Fibroblast of skin of right quadriceps (primary cell): ENCODE measurements at places on chromosomes 12 and 14.

- no peak for DNase-seq
Observed at GRCh38 chr12:38155020-38155395, 161.6 kb upstream of the ALG10B start.

- DNase-seq, result peak; percentile 92
Observed at GRCh38 chr12:91920276-91920675, 225.4 kb downstream of the BTG1 start.

DNA sequence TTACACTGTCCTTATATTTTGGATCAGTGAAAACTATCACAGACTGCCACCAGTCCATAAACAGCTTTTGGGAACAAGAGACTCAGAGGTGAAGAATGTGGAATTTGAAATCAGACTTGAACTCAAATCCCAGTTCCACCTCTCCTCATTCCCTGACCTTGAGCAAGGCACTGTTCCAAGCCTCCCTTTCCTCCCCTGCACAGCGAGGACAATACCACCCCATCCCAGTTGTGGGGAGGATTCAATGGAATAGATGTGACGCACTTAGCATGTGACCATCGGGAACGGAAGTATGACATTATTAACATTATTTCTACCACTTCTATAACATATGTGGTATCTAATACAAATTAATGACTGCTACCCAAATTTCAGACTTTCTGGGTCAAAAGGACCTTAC, 63.5 kb downstream of the DPF3 start:
- DNase-seq, result no peak

DNA sequence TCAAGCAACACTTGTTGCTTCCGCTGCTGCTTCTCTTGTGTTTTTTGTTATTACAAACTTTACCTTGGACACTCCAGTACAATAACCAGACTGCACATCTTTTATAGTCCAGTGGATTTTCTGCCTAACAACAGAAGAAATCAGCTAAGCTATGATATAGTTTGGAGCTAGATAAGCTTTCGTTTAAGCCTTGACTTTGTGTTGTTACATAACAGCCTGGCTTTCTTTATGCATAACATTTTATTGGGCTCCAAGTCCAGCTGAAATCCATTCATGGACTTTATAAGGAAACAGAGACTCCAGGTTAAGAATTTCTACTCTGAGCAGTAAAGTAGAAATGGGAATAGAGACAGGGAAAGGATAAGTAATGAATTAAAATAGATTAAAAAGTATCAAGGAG, 3.5 kb upstream of the DCN start:
- no peak for DNase-seq

DNA sequence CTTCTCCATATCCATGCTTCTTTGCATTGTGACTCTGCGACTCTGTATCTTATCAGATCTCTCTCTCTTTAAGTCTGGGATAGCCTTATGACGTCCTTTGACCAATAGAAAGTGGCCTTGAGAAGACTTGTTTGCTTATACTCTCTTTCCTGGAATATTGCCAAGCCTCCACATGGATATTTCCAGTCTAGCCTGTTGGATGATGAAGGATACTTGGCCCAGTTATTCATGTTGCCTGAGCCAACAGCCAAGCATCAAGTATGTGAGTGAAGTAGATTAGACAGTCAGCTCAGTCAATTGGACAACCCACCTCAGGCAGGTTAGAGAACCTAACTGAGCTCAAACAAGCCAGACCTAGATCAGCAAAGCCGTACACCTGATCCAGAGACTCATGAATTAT, 864.2 kb upstream of the MGAT4C start:
- DNase-seq, result no peak

DNA sequence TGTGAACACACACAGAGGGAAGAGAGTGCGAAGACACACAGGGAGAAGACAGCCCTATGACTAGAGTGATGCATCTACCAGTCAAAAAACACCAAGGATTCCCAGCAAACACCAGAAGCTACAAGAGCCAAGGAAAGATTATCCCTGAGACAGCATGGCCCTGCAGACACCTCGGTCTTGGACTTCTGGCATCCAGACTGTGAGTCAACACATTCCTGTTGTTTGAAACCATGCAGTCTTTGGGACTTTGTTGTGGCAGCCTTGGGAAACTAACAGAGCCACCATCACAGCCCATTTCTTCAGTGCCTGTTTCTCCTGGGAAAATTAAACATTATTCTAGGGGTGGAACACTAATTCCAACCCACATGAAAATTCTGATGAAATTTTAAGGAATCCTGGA, 220.6 kb downstream of the GXYLT1 start:
- no peak for DNase-seq

DNA sequence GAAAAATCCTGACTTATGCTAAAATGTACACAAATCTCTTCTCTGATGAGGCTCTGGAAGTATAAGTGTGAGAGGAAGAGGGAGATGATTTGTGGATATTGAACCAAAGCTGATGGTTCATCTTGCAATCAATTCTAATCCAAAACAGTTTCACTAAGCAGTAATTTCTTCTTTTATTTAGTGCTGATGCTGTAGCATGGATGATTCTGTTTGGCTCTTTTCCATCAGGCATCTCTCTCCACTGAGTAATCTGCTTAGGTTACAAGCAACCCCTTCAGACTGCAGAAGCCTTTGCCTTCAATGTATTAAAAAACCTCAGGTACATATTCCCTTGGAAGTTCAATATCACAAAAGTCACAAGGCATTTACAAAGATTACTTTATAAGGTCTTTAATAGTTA, 159.1 kb upstream of the CCDC198 start:
- DNase-seq, result peak; percentile 19

DNA sequence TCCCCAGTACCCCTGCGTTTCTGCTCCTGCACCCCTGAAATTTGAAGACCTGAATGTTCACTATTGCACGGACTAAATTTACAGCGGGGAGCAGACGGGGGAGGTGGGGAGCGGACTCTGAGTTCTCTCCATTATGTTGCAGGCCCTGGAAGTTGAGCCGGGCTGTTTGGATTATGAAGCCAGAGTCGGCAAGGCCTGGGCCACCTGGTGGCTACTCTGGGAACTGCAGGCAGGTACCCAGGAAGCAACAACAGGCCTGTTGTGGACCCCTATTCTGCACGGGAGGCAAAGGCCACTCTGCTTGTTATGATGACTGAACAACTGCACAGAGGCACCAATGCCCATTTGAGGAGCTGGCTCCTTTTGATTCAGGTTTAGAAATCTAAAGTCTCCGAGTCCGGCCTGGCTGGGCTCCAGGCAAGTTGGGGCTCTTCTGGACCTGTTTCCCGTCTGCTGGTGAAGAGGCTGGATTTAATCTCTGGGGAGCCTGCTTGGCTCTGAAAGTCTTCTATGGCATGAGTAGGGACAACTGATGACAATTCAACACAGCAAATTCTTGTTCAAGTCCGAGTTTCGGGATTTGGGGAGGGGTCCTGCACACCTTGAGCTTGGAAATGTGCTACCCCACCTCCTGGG, 34.1 kb upstream of the FAM181A start:
- peak; percentile 48 for DNase-seq

- DNase-seq, result no peak
Observed at GRCh38 chr14:105261781-105262180, 13.4 kb downstream of the BTBD6 start.

DNA sequence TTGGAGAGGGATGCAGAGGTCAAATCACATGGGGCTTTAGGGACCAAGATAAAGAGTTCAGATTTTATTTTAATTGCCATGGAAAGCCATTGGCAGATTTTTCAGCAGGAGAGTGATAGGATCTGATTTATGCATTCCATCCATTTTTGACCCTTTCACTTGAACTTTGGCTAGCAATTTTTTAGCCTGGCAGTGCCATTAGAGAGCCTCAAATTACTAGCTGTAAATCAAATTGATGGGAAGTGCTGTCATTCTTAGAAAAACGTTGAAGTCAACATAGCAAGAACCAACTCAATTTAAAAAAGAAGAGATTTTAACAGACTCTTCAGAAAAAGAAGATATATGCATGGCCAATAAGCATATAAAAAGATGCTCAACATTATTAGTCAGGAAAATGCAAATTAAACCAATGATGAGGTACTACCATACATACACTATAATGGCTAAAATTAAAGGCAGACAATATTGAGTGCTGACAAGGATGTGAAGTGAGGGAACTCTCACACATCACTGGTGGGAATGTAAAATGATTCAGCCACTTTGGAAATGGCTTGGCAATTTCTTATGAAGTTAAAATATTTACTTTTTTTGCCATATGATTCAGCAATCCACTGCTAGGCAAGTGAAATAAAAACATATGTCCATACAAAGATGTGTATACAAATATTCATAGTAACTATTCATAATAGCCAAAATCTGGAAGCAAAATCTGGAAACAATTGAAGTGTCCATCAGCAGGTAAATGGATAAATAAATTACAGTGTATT, 89.7 kb downstream of the PTCSC3 start:
- DNase-seq, result peak; percentile 37

DNA sequence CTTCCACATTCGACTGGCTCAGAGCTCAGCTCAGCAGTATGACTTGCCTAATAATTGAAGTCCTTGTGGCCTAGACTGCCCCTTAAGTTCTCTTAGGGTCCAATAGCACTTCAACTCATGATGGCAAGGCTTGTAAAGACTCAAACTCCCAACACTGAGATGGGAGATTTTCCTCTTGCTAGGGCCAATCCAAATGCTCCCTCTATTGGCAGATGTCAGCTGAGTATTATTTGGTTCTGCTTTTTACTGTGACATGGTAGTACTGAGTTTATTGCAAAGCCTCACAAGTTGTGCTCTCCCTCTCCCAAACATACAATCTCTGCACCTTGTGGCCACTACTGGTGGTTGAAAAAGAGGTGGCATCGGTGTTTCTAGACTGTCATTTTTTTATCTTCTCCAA, 164.2 kb downstream of the ALG10 start:
- DNase-seq, result no peak

DNA sequence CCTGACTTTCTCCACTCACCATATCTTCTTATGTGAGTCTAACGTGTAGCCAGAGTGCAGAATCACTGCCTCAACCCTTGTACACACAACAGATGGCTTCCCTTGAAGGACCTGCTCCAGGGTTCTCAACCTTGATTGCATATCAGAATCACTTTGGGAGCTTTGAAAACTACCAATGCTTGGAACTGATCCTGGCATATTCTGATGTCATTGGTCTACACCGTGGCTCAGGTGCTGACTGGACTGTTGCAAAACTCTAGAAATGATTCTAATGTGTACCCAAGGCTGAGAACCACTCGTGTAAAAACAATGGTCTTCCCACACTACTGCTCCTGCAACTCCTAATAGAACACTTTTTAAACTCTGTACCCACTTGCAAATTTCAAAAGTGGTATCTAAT, 18.5 kb downstream of the TMEM132D start:
- no peak for DNase-seq

DNA sequence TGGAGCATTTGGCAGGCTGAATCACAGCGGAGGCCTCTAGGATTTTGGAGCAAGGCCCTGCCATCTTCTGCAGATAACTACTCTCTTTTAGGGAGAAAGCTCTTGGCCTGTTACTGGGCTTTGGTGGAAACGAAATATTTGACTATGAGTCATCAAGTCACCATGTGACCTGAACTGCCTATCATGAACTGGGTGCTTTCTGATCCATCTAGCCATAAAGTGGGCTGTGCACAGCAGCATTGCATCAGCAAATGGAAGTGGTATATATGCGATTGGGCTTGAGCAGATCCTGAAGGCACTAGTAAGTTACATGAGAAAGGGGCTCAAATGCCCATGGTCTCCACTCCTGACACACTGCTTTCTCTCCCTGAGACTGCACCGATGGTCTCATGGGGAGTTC, 21.1 kb downstream of the GYS2 start:
- no peak for DNase-seq

GRCh38 chr12:20592556-20592955, 102.6 kb upstream of the SLCO1C1 start:
- DNase-seq, result no peak

GRCh38 chr14:35558680-35559079, 24.7 kb downstream of the INSM2 start:
- DNase-seq, result no peak

- no peak for DNase-seq
Observed at GRCh38 chr14:101032433-101032832, 128.9 kb upstream of the RTL1 start.

DNA sequence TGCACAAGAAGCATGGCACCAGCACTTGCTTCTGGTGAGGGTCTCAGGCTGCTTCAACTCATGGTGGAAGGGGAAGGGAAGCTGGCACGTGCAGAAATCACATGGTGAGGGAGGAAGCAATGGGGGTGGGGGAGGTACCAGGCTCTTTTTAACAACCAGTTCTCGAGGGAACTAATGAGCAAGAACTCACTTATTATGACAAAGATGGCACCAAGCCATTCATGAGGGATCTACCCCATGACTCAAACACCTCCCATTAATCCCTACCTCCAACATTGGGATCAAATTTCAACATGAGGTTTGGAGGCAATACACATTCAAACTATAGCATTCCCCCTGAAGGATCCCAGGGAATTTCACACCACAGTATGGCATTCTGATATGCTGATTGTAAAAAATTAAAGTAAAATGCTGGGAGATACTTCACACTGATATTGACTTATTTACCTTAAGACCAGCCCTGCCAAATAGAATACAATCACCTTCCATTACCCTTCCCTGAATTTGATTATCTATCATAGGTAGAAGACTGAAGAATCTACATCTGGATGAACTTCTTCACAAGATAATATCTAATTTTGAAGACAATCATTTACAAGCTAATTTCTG, 201.7 kb upstream of the PLXNC1 start:
- peak; percentile 84 for DNase-seq

GRCh38 chr14:77682158-77682553, 25.7 kb downstream of the ALKBH1 start:
- DNase-seq, result peak; percentile 19

DNA sequence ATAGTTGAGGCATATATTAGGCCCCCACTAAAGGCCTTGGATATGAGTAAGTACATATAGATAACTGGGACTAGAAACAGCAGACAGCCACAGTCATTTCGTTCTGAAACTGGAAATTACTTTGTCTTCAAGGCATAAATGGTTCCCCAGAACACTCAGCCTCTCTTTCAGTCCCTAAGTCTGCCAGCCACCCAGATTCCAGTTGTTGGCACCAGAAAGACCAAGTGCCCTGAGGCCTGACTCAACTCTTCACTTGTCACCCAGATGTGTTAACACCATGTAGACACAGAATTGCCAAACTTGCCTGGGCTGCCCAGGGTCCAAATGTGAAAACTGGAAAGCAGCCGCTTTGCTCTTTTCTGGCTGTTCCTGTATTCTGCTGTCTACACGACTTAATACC, 3.0 kb upstream of the LGALS3 start:
- no peak for DNase-seq

GRCh38 chr14:49189375-49189774, 396.8 kb downstream of the RPS29 start:
- no peak for DNase-seq

DNA sequence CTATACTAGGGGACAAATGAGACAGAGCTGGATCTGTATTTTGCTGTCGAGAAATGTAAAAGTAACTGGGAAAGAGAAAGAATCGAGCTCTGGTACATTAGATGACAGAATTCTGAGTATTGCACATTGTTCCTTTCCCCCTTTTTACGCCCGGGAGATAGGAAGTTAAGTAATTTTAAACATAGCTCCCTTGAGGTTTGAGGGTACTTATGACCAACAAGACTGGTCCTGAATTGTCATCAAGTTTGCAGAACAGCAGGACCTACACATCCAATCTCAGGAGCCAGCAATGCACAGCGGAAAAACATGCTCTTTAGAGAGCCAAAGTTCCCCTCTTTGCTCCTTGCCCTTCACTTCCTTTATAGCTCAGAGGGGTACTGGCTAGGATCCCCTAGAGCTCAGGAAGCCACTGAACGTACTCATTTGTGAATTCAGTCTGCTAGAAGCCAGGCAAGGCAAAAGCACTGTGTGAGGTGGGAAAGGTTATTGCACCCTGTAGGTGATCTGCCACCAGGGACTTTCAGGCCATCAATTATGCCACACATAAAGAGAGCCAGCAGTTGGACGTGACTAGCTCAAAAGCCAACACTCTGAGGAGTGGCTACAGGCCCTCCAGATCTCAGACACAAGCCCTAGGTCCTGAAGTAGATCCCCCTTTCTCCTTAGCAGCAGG, 333.8 kb downstream of the KCNH5 start:
- no peak for DNase-seq
